Central memory CD4-positive, alpha-beta T cell (primary cell): ENCODE measurements at places on chromosomes 7 and 10.

- DNase-seq: no peak
Measured at GRCh38 chr7:84181628-84182027, 13.0 kb downstream of the SEMA3A start.

DNA sequence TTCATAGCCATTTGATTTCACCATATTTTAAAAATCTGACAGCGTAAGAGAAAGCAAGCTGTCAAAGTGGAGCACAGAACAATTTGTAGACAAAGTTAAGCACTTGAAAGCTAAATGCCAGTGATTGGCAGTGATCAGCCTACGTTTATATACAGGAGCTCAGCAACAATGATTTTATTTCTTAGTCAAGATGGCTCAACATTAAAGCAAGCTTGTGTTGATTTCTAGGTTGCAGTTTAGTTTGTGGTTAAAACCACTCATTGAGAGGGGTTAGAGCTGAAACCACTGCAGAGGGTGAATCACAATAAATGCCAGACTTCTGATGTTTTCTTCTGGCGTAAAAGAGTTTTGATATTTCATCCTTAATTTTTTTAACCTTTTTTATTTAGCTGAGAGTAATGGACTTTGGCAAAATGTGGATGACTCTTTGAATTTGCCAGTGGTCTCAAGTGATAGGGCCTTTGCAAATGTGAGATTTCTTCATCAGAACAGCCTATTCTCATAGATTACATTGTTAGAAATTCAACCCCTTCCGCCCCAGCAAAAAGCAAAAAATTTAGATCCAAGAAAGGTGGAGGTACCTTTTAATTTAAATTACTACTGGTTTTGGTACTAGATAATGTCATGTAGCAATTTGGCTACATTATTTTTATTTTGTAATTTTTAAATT lies 73.8 kb downstream of the SHOC2 start:
- peak; percentile 59 for DNase-seq

GRCh38 chr7:143242306-143242705 lies 20.5 kb downstream of the TAS2R40 start:
- no peak for DNase-seq

DNA sequence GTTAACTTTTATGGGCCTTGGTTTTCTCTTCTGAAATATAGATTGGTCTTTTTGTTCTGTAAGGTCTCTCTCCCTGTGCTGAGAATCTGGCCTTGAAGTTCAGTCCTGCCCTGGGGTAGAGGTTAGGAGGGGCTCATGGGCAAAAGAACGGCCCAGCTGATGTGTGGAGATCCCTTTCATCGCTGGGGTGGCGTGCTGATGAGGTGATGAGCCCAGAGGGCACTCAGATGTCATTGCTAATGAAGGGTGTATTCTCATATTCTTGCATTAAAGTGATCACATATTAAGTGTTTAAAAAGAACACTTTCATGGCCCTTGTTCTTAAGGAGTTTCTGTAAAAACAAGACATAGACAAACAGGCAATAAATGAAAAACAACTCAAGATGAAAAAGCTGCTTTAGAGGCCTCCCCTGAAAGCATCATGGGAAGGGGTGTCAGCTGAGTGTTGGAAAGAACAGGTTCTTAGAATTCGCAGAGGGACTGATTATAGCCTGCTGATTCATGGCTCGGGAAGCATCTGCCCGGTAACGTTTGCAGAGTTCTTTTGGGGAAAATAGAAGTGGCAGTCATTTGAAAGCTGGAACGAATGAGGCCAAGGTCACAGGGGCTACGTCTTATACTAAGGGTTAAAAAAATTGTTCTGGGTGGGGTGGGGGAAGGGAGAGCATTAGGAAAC lies 72.5 kb upstream of the GPR158 start:
- no peak for DNase-seq

- DNase-seq: no peak
Measured at GRCh38 chr7:44497155-44498027, 6.9 kb upstream of the NUDCD3 start.
